SHP77 treated with DMSO at 0.1 percent for 48 hours (cell line): ENCODE measurements at places on chromosomes 2 and 18.

- no peak for DNase-seq
These were observed 52.8 kb downstream of the SLC4A10 start for GRCh38 chr2:161676902-161677496.

DNA sequence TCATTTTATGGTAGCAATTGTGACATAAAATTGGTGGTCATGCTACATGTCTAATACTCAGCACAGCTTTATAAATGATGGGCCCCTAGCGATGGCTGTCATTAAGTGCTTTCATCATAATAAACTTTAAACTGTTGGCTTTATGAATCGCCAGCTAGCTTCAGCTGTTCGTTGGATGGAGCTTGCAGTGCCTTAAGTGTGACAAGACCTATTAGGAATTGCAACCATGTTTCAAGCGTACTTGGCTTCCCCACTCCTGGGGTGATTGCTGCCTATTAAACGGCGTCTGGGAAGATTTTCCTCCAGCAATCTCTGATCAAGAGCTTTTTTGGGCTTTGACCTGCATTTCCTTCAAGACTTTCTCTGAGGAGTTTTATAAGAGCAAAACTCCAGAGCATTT, 164.5 kb upstream of the SIX3 start:
- no peak for DNase-seq

DNA sequence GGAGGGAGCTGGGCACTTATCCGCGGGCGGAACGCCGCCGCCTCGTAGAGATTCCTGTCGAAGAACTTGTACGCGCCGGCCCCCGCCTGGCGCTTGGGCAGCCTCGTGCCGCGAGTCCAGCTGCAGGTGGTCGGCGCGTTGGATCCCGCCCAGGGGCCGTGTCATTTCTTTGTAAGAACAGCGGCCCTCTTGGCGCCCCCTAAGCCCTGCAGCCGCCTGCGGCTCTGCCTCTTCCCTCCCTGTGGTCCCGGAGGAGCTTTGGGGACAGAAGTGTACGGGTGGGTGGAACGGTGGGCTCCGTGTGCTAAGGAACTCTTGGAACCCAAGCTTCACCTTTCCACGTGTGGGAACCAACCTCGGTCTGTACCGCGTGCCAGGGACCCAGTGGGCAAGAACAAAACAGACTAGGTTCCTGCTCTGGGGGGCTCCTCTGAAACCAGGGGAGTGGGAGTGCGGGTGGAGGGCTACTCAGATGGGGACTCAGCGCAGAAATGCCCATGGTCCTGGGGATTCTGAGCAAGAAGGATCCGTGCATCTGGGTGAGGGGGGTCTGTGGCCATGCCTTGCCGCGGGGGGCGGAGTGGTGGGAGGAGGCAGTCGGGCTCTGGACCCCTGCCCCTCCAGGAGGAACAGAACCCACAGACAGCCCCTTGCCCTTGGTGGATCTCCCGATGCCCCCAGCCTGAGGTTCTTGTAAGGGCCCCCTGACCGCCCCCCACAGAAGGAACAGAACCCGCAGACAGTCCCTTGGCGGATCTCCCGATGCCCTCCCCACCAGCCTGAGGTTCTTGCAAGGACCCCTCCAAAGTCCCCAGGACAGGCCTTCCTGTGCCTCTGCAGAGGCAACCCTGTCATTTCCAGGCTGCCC, 1.5 kb downstream of the GPC1 start:
- no peak for DNase-seq

DNA sequence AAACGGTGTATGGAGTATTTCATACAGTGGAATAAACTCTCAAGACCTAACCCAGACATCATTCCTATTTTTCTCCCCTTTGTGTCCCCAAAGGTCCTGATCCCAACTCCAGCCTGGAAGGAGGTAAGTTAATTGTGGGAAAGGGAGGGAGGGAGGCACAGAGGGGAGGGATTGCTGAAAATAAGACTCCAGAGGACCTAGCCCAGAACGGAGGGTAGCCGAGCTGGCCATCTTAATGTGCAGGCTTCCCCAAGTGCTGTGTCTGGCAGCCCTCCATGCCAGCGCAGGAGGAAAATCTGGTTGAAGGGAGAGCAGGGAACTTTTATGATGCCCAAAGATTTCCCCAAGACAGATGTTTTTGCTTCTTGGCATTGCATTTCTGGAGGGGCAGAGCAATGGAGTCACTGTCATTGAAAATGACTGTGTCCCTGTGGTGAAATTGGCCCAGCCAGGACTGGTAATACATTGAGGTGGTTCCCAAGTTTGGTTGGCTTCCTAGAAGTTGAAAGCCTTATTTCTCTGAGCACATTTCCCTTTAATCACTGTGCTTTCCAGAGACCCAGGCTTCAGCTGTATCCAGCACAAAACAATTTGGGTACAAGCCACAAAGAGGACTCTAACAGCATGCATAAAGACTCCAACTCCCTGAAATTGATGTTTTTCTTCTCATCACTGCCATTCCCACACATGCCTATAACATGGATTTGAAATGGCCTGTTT, 202.7 kb downstream of the AGPS start:
- DNase-seq, result no peak

- DNase-seq, result no peak
These were observed 120.0 kb upstream of the EPC2 start for GRCh38 chr2:148524519-148524919.

DNA sequence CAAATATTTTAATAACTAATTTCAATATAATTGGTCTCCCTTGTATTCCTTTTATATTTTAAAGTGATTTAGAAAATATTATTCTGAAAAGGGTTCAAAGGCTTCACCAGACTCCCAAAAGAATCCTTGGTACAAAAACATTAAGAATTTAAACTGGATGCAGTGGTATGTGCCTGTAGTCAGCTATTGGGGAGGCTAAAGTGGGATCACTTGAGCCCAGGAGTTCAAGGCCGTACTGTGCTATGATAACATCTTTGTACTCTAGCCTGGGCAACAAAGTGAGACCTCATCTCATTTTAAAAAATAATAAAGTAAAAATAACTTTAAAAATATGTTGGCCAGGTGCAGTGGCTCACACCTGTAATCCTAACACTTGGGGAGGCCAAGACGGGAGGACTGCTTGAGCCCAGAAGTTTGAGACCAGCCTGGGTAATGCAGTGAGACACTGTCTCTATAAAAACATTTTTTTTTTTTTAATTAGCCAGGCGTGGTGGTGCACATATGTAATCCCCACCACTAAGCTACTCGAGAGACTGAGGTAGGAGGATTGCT, 14.7 kb downstream of the NCL start:
- DNase-seq, result no peak

DNA sequence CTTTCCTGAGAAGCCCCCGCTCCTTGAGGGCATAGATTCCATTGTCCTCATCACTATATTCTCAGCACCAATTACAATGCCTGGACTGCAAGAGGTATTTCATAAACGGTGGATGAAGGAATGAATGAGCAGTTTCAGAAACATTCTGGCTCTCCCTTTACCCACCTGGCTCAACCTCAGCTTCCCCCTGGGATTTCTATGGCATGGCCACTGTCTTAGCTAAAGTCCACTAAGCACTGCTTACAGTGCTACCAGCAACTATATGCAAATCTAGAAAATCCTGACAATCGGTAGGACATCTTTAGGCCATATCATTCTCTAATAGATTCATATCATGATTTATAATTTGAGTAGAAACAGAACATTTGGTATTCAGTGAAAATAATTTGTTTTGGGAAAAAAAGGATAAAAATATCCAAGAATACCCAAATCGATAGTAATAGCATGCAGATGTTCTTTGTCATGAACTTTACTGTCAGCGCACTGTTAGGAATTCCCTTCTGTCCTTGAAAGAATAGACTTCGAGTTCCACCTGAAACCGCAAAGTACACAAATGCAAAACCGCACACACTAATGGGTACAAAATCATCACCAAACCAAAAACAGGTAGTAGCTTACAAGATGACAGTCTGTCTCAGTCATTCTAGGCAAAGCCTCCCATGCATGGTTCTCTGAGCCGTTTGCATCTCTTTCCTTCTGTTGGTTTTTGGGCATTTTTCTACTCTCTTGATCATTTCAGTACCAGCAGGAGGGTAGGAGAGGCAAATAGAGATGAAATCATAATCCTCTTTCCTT, 303.6 kb upstream of the ID2 start:
- DNase-seq, result no peak

DNA sequence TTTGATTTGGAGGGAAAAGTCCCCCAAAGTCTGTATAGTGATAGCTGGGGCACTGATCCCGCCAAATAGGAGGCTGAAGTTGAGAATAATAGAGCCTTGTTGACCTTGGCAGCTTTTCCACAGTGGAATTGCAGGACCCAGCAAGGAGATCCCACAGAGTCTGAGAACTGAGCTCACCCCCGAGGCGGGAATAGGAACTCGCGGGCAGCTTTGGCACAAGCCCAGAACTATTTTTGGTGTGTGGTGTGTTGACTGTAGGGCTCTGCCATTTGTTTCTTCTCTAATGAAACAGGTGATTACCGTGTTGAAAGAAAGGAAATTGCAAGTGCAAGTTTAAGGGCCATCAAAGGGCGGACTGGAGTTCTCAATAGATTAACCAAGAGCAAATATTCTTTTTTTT, 34.0 kb downstream of the SH3RF3 start:
- peak; percentile 39 for DNase-seq

DNA sequence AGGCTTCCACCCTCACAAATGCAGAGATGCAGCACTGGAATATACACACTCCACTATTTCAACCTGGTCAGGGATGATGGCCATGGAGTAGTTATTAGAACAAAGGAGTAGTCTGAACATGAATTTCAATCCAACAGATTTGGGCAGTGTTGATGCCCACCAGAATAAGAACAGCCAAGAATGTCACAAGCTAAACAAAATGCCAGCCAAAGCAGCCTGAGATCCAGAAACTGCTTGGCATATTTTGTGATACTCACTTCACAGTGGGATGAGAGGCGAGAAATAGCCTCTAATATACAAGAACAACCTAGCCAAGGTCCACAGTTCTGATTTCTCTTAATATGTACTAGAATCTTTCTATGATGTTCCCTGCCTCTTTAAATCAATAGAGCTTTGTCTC, 58.6 kb upstream of the KLF7 start:
- DNase-seq, result no peak

DNA sequence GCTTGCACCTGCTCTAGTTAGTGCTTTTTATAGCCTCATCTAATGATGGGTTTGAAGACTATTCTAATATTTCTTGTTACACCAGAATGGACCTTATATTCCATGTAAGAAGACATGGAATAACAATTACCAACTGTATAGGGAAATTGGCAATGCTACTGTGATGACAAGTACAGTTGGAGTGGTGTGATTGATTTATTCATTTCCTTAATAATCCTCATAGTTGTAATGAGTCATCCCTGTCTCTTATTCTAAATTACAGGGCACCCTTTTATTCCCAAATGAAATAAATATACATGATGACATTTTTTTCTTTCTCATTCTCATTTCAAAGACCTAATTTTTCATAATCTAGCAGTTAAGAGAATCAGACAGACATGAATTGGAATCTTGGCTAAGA, 18.3 kb upstream of the TLK1 start:
- DNase-seq, result no peak

- DNase-seq, result peak; percentile 42
These were observed at the start of gene METTL5 for GRCh38 chr2:169824373-169825333. Gene METTL5 (minus strand): TSS chr2:169824905. CDS start chr2:169824597, 308 bp downstream.
